ENCODE measurements at places on chromosomes 5 and 9.

DNA sequence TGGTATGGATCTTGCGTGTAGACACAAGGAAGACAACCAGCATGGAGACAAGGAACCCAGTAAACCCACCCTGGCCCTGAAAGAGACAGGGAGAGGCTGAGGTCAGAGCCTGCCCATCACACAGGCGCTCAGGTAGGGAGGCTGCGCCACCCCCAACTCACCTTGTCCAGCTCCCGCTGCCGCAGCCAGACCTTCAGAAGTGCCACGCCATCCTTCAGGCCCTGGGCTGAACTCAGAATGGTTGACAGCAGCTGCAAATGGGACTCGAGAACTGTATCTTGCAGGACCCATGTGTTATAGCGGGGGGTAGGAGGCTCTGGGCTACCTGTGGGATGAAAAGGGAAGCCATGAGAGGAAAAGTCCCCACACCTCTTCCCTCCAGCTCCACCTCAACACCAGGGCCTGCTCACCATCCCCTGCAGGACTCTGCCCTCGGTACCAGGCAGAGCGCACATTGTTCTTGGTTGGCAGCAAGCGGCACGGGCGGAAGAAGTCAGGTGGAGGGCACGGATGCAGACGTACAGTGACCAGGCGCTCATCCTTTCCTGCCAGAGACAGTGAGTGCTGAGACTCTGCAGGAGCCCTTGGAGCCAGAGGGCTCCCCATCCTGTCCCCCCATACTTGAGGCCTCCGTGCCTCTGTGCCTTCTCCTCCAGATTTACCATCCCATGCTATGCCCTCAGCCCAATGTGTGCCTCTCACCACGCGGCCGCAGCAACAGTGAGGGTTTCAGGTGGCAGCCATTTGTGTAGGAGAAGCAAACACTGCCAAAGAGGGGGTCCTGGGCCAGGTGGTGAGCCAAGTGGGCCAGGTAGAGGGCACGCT, 4.7 kb downstream of the NOL6 start:
- DNase-seq, result no peak

DNA sequence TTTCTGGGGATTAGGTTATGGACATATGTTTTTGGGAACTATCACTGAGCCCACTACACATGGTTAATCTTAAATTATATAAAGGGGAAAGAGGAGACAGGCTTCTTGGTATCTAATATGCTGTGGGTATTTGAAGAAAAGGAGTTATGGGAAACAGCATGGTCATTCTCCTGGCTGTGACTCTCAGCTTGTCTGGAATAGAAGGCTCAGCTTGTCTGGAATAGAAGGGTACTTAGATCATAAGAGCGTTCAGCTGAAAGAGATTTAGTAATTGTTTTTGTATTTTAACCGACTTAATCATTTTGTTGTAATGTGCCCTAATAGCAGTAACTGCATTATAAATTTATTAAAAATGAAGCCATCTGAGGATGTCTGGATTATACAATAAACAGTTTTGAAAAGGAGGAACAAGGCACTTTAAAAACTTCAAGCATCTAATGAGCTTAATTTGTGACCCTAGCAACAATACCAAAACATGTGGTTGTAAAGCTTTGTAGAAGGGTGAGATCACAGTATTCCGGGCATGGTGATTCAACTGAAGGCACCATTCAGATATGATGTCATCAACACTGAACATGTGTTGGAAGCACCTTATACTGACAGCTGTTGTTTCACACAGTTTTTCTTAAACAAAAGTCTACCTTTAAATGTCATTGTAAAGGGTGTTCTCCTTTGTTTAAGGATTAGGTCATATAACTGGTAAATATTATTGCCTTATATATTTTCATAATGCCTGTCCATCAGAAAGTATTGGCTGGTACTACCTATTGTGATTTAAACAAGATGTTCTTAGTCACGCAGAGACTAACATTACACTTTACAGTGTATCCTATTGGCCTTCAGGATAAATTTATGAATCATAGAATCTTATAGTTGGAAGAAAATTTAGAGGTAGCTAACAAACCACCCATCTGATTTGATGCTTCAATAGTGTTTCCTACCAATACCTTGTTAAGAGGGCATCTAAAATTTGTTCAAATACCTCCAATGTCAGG, 2174.1 kb upstream of the WWC1 start:
- DNase-seq, result no peak

- no peak for DNase-seq
Measured at GRCh38 chr9:137198902-137199283, 1.6 kb downstream of the TPRN start.

- DNase-seq, result no peak
Measured at GRCh38 chr9:77158772-77159513, 18.4 kb upstream of the VPS13A start.
